ENCODE measurements at places on chromosomes 6 and 20.

GRCh38 chr6:47413752-47414422, 63.7 kb upstream of the CD2AP start:
- DNase-seq = no peak

- DNase-seq = no peak
Measured at GRCh38 chr6:53347921-53348370, 804 bp downstream of the ELOVL5 start.

- DNase-seq = no peak
Measured at GRCh38 chr20:38272398-38272797, 11.9 kb upstream of the KIAA1755 start.

GRCh38 chr6:76214546-76214945, 142.1 kb upstream of the IMPG1 start:
- DNase-seq = no peak

DNA sequence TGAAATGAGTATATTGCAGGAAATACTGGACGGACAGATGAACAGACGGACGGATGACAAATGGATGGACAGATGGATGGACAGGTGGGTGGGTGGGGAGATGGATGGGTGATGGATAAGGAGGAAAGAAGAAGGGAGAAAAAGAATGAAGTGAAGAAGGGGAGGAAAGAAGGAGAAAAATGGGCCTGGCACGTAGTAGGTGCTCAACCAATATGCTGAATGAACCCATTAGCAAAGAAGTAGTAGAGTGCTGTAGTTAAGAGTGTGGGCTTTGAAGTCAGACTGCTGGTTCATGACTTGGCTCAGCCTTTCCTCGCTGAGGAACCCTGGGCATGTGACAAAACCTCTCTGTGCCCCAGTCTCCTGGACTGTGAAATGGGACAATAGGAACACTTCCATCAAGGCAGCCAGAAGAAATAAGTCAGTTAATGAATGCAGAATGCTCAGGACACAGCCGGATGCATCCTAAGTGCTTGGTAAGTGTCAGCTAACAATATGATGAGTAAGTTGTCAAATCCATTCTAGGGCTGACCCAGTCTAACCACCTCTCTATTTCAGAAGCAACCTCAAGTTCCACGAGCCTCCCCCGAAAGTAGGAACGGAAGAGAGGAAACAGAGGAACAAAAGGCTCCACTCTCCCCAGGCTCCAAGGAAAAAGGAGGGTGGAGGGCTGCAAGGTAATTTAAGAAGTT, 37.9 kb downstream of the PREX1 start:
- DNase-seq = no peak

GRCh38 chr6:128743974-128744765, 138.8 kb upstream of the LAMA2 start:
- DNase-seq = no peak

GRCh38 chr20:25389858-25390537, 637 bp downstream of the ABHD12 start:
- peak; percentile 17 for DNase-seq

DNA sequence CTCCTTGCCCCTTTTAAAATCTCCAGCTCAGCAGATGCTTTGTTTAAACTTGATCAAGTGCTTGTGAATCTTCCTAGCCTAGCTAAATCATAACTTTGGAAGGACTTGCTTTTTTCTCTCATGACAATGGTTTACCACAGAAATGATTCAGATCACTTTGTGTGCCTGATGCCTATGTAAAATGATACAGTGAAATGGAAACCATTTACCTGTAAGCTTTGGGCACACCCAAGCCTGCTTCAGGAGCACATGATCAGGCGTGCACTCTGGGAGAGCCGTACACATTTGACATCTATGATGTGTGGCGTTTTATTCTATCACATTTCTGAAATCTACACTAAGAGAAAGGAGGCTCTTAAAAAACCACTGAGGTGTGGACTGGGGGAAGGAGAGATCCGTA, 41.1 kb downstream of the PTPN1 start:
- no peak for DNase-seq

Data from activated CD4-positive, alpha-beta T cell treated with anti-CD3 and anti-CD28 coated beads for 24 hours (primary cell).